Right ventricle myocardium inferior (tissue), 1 donor: ENCODE measurements at places on chromosomes 4 and X. TPM values are rescaled to one million over a fixed set of nuclear protein-coding genes. Genes with fewer than 3 reads are reported as not detected.

ERAS gene
- not detected for total RNA-seq

CCDC110 gene
- 1.0 TPM for total RNA-seq

RXFP1 gene
- total RNA-seq = not detected

TCEAL6 gene
- total RNA-seq = not detected

SOX3 gene
- total RNA-seq = not detected

ZBTB33 gene
- 6.8 TPM for total RNA-seq

GLRA3 gene
- not detected for total RNA-seq

VCX3A gene
- not detected for total RNA-seq

CXXC4 gene
- 5.4 TPM for total RNA-seq

GAGE2A gene
- total RNA-seq = not detected

HMX1 gene
- not detected for total RNA-seq

PABPC1L2B gene
- total RNA-seq = not detected

CT47A1 gene
- not detected for total RNA-seq

BTC gene
- 0.16 TPM for total RNA-seq

GYPA gene
- total RNA-seq = not detected

SERPINA7 gene
- total RNA-seq = not detected

ETNPPL gene
- total RNA-seq = 20.3 TPM

COL4A5 gene
- total RNA-seq = 6.1 TPM

TBX22 gene
- total RNA-seq = 0.38 TPM

ARHGAP10 gene
- total RNA-seq = 71.8 TPM

ARR3 gene
- total RNA-seq = not detected

RNF175 gene
- total RNA-seq = 0.30 TPM

PCDH11X gene
- total RNA-seq = 0.05 TPM

MAGEB10 gene
- total RNA-seq = not detected

SMPX gene
- total RNA-seq = 661 TPM

GLRA2 gene
- not detected for total RNA-seq

FAM133A gene
- not detected for total RNA-seq

HOPX gene
- total RNA-seq = 59.3 TPM

PABPC1L2A gene
- not detected for total RNA-seq

DCAF4L1 gene
- total RNA-seq = 0.24 TPM

GLUD2 gene
- 1.5 TPM for total RNA-seq

STX18 gene
- total RNA-seq = 17.0 TPM

RIPPLY1 gene
- not detected for total RNA-seq

NAA11 gene
- not detected for total RNA-seq

ZNF630 gene
- 2.4 TPM for total RNA-seq

SORCS2 gene
- 1.1 TPM for total RNA-seq

CWH43 gene
- not detected for total RNA-seq

CXCL5 gene
- total RNA-seq = 0.08 TPM

KLF8 gene
- total RNA-seq = 3.1 TPM

F9 gene
- not detected for total RNA-seq

TMEM175 gene
- total RNA-seq = 17.4 TPM

ELOVL6 gene
- 2.0 TPM for total RNA-seq

PABPC4L gene
- 0.60 TPM for total RNA-seq

SOD3 gene
- total RNA-seq = 63.4 TPM

SPATA4 gene
- not detected for total RNA-seq
